ENCODE measurements at places on chromosomes 2 and 18.

DNA sequence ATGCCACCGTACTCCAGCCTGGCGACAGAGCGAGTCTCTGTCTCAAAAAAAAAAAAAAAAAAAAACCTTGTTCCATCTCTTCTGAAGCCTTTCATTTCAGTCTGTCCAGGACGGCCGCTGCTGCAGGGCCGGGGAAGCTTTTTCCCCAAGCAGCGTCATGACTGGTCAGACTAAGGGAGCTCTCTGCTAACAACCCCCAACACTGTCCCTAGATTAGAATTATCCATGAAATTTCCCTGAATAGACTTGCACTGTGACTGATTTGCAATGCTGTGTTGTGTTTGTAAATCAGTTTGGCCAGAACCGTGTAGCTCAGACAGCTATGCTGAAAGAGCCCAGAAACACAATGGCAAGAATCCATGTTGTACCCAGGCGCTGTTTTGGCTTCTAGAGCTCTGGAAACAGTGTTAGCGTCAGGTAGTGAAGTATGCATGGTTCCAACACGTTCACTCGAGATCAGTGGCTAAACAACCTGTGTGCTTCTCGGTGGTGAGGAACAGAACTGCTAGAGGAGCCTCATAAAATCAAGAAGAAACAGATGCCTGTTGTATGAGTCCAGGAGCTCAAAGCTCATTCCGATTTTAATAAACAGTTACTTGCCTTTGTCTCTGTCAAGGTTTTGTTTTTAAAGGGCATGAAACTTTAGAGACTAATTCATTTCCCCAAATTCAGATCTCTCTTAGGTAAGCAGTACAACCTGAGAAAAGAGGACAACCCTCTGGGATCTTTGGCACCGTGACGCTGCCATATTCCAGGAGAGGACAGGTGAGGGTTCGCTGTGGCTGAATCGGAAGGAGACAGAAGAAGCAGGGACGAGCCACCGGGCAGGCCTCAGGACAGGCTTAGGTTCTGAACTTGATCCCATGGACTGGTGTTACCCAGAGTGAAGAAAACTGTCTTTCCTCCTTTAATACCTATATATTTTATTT is 43.5 kb downstream of the GORASP2 start:
- DNase-seq, result no peak

GRCh38 chr2:227884511-227884947 is 13.1 kb downstream of the DAW1 start:
- peak; percentile 84 for DNase-seq

DNA sequence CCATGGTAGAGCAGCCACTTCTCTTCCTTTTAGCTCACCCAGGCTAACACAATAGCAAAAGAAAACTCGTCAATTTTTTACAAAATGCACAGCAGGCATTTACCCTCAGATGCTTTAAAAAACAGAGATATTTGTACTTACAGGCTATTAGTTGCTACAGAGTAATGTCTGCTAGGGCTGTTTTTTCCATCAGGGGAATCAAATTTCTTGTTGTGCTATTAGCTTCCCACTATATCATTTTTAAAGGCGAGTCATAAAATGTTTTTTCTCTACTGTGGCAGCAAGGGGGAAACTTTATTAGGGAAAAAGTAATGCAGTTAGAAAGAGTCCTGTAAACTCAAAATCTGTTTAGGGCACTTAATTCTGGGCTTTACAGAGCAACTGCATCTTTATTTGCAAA is 277.9 kb upstream of the THSD7B start:
- DNase-seq, result no peak

- DNase-seq, result no peak
Observed at GRCh38 chr2:105241443-105241842, at the start of gene GPR45. Gene GPR45 (plus strand): TSS chr2:105241743. CDS start chr2:105241859, 116 bp downstream.

- no peak for DNase-seq
Observed at GRCh38 chr2:101751875-101752619, 54.5 kb downstream of the MAP4K4 start.

DNA sequence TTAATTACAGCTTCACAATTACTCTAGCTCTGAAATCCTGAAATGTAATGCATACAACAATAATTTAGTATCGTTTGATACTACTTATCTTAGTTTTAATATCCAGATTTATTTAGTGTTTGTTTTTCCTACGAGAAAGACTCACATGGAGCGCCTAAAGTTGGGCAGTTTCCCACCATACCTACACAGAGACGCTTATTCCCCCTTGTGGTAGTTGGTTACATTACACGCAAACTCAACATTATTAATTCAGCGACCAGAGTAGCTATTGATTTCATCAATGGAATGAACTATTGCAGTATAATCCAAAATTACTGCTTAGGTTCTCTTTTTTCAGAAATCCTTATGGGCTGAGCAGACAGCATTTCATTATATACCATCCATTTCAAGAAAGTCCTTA is 164.0 kb upstream of the REG3G start:
- DNase-seq, result no peak

GRCh38 chr2:1817256-1818051 is 73.1 kb upstream of the PXDN start:
- peak; percentile 98 for DNase-seq

DNA sequence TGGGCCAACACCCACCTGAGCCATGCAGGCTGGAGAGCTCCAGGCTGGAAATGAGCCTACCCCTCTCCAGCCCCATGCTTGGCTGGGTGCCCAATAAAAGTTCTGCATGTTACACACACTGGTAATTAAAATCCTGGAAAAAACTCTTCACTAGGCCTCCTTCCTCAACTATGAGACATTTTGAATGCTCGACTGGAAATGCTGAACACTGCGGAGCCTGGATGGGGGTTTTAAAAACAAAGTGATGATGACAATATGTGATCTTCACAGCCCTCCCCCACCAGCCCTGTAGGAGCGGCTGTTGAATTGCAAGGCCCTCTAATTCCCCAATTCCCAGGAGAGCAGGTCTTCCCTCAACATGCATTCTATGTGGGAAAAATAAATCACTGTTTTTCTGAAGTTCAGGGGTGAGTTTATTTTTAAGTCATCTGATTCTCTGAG is 179.2 kb downstream of the TTC32 start:
- DNase-seq, result no peak

DNA sequence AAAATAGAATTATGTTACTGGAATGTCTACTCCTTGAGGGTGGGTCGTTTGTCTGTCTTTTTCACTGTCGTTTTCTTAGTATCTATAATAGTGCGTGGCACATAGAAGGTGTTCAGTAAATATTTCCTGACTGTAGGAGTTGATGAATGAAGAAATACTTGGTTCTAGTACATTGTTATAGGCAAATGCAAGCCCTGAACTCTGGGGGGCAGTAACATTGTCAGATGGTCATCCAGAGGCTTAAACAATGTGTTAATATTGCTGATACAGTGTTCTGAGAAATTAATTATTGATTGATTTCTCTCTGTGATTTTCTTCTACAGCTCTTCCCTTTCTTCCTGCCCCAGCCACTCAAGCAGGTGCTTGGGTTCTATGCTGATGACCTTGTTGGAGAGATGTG is 24.4 kb upstream of the THOC1 start:
- no peak for DNase-seq

- no peak for DNase-seq
Observed at GRCh38 chr18:64202210-64202836, 53.4 kb upstream of the LINC00305 start.

GRCh38 chr2:46936566-46936965 is 21.0 kb upstream of the MCFD2 start:
- no peak for DNase-seq

DNA sequence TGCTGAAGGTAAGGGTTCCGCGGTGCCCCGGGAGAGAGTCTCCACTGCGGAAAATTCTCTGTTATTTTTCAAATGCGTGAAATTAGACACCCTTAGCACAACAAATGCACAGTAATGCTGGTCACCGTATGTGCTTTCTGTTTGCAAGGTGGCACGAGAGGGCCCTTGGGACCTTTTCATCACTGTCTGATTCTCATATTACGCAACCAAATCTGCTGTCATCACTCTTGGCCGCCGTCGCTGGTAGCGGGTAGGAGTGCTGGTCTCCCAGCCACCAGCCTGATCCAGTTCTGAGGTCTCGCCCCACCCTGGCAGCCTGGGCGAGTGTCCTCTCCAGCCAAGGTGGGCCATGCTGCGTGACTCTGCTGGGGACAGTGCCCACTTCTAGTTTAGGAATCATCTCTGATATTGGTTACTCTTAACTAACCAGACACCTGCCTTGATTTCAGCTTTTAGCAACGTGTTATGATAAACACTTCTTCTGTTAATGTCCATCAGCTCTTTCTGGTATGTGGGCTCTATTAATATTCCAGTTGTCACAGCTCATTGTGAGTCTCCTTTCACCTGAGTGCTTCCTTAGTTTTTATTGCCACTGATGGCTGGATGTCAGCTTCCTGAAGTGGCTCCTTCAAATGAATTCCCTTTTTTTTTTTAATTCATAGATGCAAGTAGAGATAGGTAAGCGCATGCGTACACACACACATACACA is 199.4 kb downstream of the GBX2 start:
- DNase-seq, result no peak

GRCh38 chr18:42850174-42851083 is 265.1 kb downstream of the RIT2 start:
- no peak for DNase-seq

DNA sequence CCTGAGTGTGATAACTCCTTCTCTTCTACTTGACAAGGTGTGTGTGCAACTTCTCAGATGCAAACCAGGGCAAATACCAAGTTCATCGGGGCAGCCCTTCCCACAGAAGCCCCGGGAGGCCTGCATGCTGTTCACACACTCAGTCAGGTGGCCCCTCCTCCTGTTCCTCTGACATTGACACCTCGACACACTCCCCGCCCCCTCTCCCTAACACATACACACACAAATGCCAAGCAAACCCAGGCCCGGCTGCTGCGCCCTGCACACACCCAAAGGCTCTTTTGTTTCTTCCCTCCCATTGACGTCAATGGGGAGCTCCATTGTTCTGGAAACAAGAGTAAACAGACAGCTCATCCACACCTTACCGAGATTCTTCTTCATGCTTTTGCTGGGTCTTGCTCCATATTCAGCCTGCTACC is 1.7 kb upstream of the PER2 start:
- no peak for DNase-seq

- no peak for DNase-seq
Observed at GRCh38 chr2:222878301-222878876, 17.6 kb downstream of the ACSL3 start.

DNA sequence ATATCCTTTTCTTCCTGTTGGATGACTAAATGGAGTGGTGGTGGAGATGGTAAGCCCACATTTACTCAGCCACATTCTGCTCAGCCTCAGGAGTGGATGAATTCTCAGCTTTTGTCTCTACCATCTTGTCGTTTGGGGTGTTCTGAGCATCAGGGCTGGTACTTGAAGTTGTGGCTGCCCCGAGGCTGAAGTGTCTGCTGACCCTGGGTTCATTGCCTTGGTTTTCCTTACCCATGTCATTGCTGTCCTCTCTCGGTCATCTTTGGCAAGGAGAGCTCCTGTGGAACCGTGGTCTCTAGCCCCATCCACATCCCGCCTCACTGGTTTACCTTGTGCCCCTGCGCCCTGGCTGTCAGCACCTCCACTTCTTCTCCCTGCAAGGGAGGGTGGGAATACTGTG is 71.9 kb downstream of the GPR39 start:
- no peak for DNase-seq

- peak; percentile 36 for DNase-seq
Observed at GRCh38 chr2:33425586-33426031, 50.8 kb upstream of the RASGRP3 start.

GRCh38 chr2:33085646-33086045 is 138.9 kb downstream of the LTBP1 start:
- peak; percentile 9 for DNase-seq

DNA sequence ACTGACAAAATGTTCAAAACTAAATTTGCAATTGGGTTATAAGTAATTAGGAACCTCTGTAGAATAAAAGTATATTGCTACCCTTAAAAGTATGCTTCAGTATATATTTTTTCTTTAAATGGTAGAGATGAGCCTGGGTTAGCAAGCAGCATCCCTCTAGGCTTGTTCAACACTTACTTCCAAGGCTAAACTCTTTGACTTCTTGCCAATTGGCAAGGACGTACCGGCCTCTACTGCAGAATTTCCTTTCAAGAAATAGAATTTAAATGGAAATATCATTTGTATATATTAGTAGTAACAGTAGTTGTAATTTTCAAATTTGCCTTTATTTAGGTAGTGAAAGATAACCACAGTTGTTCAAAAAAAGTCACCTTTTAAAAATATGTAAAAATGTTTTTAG is 105.1 kb upstream of the SLC38A11 start:
- no peak for DNase-seq

- no peak for DNase-seq
Observed at GRCh38 chr2:217274578-217274977, 414.7 kb upstream of the TNP1 start.

DNA sequence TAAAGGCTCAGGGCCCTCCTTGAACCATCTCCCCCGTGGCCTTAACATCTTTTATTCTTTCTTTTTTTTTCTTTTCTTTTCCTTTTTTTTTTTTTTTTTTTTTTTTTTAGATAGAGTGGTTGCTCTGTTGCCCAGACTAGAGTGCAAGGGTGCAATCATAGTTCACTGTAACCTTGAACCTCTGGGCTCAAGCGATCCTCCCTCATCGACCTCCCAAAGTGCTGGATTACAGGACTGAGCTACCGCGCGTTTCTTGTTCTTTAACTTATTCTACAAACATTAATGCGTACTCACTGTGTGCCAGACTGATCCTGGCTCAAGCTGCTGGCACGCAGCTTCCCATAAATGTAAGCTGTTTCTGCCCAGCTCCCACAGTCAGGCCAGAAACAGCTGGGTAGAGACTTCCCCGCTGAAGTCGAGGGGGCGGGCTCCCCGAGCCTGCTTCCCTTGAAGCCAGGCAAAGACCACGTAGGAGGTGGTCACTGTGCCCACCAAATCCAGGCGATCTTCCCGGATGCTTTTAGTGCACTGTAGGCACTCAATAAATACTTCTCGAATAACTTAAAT is 29.2 kb upstream of the ATP6V1B1 start:
- DNase-seq, result no peak

GRCh38 chr2:28586867-28587266 is 91.0 kb downstream of the PLB1 start:
- no peak for DNase-seq

GRCh38 chr2:175036582-175037018 is 31.4 kb upstream of the CHN1 start:
- peak; percentile 41 for DNase-seq

DNA sequence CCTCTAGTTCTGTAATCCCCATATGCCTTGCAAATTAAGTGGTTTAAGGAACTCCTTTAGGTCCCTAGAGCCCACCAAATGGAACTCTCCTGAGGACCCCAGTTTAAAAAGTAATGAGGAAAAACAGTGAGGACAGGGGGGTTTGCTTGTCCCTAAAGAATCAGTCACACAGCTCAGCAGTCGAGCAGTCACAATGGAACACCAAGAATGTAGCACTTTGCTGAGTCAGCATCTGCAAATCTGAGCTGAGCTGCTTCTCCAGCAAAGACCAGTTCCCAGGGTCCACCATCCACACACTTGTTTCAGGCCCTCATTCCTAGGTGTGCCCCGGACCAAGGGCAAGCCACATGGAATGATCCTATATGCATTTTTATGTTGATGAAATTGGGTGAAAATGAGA is 46.2 kb upstream of the NEDD4L start:
- DNase-seq, result no peak

All from AG08395 (cell line).